ENCODE measurements at places on chromosomes 4 and X. TPM values are rescaled to one million over a fixed set of nuclear protein-coding genes. Genes with fewer than 3 reads are reported as not detected.

The MXRA5 gene
- 0.50 TPM for total RNA-seq

- DNase-seq = no peak
- no peak overlapping the region for H3K4me3 ChIP-seq
- H3K4me1 ChIP-seq = no peaks in the 10 kb centered on the region
- H3K36me3 ChIP-seq = peaks cover 4% of the 10 kb centered on the region
- no peaks in the 10 kb centered on the region for H3K27me3 ChIP-seq
- no peak overlapping the region for H3K27ac ChIP-seq
Observed at GRCh38 chr4:2893772-2894171, 50.1 kb downstream of the ADD1 start.

- H3K4me3 ChIP-seq = peak within 1 kb of the TSS; percentile 80
- no peaks in the 10 kb centered on the region for H3K4me1 ChIP-seq
- H3K27ac ChIP-seq = no peak within 1 kb of the TSS
- no peaks in the 10 kb centered on the region for H3K36me3 ChIP-seq
Observed at GRCh38 chr4:157075811-157076577, at the start of gene GLRB. TSS of gene GLRB (plus strand) at chr4:157076150. CDS start at chr4:157078025, 1,875 bp downstream.

DNA sequence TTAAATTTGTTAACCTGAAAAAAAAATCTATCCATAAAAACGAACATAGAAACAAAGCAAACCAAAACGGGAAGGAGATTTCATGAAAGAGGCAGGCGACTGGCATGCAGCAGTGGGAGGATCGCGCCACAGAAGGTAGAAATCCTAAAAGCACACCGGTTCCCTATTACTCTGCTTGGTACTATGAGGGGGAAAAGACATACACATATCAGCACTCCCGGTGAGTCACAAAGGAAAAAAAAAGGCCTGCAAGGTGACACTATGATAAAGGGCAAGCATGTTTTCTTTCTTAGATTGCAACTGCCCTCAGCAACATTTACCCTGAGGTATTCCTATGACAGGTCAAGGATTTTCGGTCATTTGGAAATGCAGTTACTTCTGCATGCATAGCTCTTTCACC is 60.6 kb upstream of the NAP1L5 start:
- no peak overlapping the region for H3K4me3 ChIP-seq
- no peaks in the 10 kb centered on the region for H3K27me3 ChIP-seq
- no peaks in the 10 kb centered on the region for H3K36me3 ChIP-seq
- DNase-seq = no peak
- no peak overlapping the region for H3K27ac ChIP-seq

The P2RY4 gene
- total RNA-seq = not detected

- H3K27ac ChIP-seq = no peak overlapping the region
- peaks cover 7% of the 10 kb centered on the region for H3K27me3 ChIP-seq
- H3K36me3 ChIP-seq = no peaks in the 10 kb centered on the region
- DNase-seq = no peak
- H3K4me1 ChIP-seq = no peaks in the 10 kb centered on the region
Observed at GRCh38 chrX:74536832-74537371, 77.5 kb downstream of the RLIM start.

DNA sequence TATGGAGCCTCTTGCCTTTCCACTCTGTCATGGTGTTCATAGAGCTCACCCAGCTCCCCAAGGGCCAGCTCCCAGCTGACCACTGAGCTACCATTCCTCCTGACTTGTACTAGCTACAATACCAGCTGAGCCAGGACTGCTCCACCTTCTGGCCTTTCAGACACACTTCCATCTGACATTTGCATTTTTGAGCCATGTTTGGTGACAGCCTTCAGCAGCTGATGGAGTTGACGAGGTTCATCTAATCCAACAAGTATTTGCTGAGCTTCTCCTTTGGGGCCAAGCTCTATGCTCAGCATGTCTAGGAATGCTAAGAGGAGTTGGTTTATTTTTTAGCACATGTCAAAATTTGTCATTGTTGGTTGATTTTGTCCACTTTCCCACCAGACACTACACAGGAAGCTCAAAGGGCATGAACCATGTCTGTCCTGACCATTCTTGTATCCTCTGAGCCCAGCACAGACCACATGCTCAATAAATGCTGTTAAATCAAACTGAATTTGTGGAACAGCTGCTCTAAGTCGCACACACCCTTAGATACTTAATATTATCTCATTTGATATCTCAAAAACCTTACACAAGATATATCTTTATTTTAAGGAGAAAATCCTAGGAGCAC is 142.6 kb upstream of the PPARGC1A start:
- peaks cover 17% of the 10 kb centered on the region for H3K4me1 ChIP-seq
- no peak overlapping the region for H3K4me3 ChIP-seq
- no peaks in the 10 kb centered on the region for H3K36me3 ChIP-seq
- H3K27ac ChIP-seq = no peak overlapping the region

The KLB gene
- not detected for total RNA-seq

DNA sequence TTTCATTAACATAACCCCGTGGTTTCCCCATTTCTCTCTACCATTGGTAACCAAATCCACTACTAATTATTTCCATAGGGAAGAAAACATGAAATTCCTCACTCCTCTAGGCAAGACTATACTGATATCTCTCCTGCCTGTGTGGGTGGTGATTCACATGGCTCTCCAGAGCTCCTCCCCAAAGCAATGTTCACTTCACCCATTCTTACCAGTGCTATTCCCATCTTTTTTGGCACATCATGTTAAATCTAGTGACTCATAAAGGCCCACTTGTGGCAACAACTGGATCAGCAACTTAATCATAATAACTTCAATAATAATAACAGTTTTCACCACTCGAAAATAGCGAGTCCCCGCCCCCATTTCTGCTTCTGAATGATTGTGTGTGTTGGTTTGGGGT is 6.1 kb upstream of the HCCS start:
- H3K4me3 ChIP-seq = no peak overlapping the region
- DNase-seq = no peak
- no peaks in the 10 kb centered on the region for H3K4me1 ChIP-seq
- H3K36me3 ChIP-seq = no peaks in the 10 kb centered on the region
- no peaks in the 10 kb centered on the region for H3K27me3 ChIP-seq

The BEND2 gene
- total RNA-seq = not detected

The SATL1 gene
- total RNA-seq = 0.09 TPM

DNA sequence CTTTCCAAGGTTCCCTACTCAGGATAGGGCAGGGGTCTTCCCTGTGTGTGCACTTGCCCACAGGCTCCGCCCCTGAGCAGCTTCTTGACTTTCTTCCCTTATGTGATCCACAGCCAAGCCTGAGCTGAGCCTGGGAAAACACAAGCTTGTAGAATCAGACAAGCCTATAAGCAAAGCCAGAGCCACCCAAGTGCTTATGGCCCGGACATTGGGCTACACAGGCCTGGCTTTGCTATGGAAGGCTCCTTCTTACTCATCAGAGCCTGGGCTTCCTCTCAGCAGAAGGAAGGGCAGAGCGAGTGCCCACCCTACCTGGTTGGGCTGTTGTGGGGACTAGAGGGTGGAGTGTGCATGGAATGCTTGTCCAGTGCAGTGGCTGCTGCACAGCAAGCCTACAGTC is 1.3 kb upstream of the TNIP2 start:
- no peak overlapping the region for H3K27ac ChIP-seq
- DNase-seq = no peak
- H3K4me1 ChIP-seq = peaks cover 4% of the 10 kb centered on the region
- H3K4me3 ChIP-seq = no peak overlapping the region
- no peaks in the 10 kb centered on the region for H3K36me3 ChIP-seq
- no peaks in the 10 kb centered on the region for H3K27me3 ChIP-seq

The SHISA3 gene
- total RNA-seq = 0.09 TPM

The TEC gene
- 0.22 TPM for total RNA-seq

The MAGEA11 gene
- total RNA-seq = not detected

The DMRTC1 gene
- total RNA-seq = not detected

- H3K27me3 ChIP-seq = no peaks in the 10 kb centered on the region
- H3K4me3 ChIP-seq = no peak overlapping the region
- H3K4me1 ChIP-seq = no peaks in the 10 kb centered on the region
- H3K27ac ChIP-seq = no peak overlapping the region
- no peaks in the 10 kb centered on the region for H3K36me3 ChIP-seq
Observed at GRCh38 chrX:121635141-121635540, 587.7 kb downstream of the GLUD2 start.

GRCh38 chr4:15809466-15809865 is 31.3 kb downstream of the CD38 start:
- H3K4me1 ChIP-seq = no peaks in the 10 kb centered on the region
- H3K36me3 ChIP-seq = no peaks in the 10 kb centered on the region
- no peak overlapping the region for H3K27ac ChIP-seq
- DNase-seq = no peak
- no peak overlapping the region for H3K4me3 ChIP-seq

DNA sequence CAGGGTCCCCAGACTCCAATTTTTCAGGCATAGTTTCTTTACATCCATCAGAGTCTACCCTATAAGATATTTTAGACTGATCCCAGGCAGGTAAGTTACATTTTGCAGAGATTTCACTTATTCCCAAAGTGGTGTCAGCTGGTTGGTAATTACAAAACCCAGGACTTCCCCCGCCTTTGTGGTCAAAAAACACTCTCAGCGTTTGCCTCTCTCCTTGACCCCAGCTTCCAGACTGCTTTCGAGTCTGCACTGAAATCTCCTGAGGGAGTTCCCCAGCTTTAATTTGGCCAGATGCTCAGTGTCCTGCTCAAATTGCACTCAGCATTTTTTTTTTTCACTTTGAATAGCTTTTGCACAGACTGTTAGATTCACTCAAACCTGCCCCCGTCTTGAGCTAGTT is 11.2 kb upstream of the AMOT start:
- no peak overlapping the region for H3K4me3 ChIP-seq
- H3K4me1 ChIP-seq = peaks cover 28% of the 10 kb centered on the region
- no peaks in the 10 kb centered on the region for H3K27me3 ChIP-seq
- H3K27ac ChIP-seq = no peak overlapping the region
- H3K36me3 ChIP-seq = no peaks in the 10 kb centered on the region

The ZNF630 gene
- total RNA-seq = 2.1 TPM

The UGT2B15 gene
- not detected for total RNA-seq

DNA sequence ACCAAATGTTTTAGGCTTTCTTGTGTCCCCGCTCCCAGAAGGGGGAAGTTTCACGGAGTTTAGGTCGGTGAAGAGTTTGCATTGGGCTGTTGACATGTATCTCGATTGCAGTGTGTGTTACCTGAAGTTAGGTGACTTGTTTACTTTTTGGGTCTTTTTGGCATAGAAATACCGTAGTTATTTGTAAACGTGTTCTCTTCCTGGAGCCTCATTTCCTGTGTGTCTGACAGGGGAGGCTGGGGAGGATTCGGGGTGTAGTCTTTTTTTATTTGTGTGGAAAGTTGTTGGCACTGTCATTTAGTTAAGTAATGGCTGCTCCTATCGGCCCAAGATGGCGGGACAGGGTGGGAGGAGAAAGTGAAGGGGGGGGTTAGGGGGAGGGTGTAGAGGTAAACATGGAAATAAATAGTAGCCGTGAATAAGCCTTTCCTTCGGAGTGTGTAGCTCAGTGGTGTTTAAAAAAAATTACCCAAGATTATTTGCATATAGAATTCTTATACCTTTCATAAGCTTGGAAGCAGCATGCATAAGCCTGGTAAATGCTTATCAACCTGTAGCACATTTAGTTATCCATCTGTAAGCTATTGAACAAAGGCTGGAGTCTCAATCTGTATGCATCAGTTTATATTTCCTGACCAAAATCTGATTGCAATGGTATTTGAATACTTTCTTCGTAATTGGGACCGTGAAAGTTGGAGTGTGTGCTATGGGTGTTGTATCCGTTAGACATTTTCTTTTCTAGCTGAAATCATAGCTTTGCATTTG is 1.6 kb downstream of the KDM6A start:
- H3K27ac ChIP-seq = no peak overlapping the region
- H3K4me3 ChIP-seq = peak overlapping the region; percentile 83
- H3K36me3 ChIP-seq = peaks cover 3% of the 10 kb centered on the region
- H3K4me1 ChIP-seq = no peaks in the 10 kb centered on the region
- DNase-seq = peak; percentile 48

The BDH2 gene
- total RNA-seq = 95.3 TPM

DNA sequence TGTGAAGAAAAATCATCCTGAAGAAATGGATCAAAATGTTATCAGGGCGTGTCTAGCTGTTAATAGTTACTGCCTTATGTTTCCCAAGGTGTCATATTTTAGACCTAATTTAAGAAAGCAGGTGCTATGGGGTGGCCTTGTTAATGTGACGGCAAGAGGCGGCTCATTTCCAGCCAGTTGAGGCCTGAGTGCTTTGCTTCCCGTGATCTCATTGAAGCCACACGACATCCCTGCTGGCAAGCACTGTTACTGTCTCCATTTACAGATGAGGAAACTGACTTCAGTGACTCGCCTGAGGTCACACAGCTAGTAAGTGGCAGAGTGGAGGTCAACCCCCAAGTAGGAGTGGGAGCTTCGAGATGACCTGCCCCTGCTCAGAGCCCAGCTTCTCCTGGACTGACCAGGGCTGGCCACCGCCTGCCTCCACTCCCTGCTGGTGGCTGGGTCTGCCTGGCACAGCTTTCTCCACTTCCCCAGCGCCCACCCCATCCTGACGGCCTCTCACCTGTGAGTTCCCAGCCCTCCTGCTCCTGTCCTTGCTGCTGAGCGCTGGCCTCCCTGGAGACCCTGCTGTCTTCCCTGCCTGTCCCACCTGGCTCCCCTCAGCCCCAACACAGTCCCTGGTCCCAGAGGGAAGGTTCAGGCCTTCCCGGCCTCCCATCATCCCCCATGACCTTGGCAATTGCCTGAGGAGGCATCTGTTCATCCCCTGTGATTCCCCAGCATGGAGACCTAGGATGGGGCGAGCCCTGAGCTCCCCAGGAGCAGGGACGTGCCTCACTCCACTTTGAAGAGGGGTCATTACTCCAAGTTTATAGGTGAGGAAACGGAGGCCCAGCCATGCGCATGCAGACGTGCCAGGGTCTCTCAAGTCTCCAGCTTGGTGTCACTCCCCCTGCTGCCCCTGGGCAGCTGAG is 47.7 kb upstream of the SORCS2 start:
- no peaks in the 10 kb centered on the region for H3K36me3 ChIP-seq
- no peaks in the 10 kb centered on the region for H3K27me3 ChIP-seq
- no peak overlapping the region for H3K4me3 ChIP-seq
- H3K4me1 ChIP-seq = peaks cover 4% of the 10 kb centered on the region
- no peak overlapping the region for H3K27ac ChIP-seq

DNA sequence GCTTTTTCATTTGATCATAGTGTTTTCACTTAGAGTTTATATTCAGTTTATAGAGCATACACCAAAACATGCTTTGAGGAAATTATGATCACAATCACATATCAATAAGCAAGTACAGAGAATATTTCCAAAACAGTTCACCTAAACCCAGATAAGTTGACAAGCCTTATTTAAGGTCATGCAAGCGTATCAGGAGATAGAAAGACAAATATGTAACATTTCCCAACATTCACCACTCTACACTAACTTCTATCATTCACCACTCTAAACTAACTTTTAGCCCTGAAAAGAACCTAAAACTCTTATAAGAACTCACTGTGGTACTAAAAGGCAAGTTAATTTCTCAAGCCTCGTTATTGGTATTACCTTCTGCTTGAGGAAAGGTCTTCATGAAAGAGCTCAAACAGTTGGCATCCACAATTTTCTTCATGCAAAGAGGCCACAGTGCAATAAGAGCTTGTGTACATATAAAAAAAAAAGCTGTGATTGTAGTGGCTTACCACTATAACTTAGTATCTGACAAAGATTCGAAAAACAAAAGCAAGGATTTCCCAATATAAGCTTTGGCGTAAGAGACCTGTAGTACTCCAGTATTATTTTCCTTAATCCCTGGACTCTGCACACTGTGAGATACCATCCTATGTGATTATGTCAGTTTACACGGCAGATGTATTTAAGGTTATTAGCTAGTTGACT is 903.3 kb downstream of the STIM2 start:
- H3K4me3 ChIP-seq = no peak overlapping the region
- H3K27me3 ChIP-seq = no peaks in the 10 kb centered on the region
- no peak overlapping the region for H3K27ac ChIP-seq
- H3K36me3 ChIP-seq = no peaks in the 10 kb centered on the region
- DNase-seq = no peak
- H3K4me1 ChIP-seq = no peaks in the 10 kb centered on the region

GRCh38 chrX:34381241-34381640 is 249.1 kb upstream of the FAM47A start:
- no peaks in the 10 kb centered on the region for H3K36me3 ChIP-seq
- no peak for DNase-seq
- H3K4me3 ChIP-seq = no peak overlapping the region
- no peak overlapping the region for H3K27ac ChIP-seq
- peaks cover 11% of the 10 kb centered on the region for H3K4me1 ChIP-seq

The FAM9B gene
- not detected for total RNA-seq

Data from neural progenitor cell (in vitro differentiated cells).